Fibroblast of skin of left quadriceps (primary cell): ENCODE measurements at places on chromosomes 7 and 10.

DNA sequence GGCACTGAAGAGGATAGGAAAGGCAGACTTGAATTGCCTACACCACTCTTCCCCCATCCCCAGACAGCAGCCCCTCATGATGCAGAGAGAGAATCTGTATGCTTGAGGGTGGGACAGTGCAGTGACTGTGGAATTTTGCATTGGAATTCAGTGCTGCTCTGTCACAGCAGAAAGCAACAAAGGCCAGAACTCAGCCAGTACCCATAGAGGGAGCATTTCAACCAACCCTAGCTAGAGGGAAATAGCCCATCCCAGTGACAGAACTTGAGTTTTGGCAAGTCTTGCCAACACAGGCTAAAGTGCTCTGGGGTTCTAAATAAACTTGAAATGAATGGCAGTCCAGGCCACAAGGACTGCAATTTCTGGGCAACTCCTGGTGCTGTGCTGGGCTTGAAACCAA is 80.4 kb downstream of the TES start:
- DNase-seq = no peak

DNA sequence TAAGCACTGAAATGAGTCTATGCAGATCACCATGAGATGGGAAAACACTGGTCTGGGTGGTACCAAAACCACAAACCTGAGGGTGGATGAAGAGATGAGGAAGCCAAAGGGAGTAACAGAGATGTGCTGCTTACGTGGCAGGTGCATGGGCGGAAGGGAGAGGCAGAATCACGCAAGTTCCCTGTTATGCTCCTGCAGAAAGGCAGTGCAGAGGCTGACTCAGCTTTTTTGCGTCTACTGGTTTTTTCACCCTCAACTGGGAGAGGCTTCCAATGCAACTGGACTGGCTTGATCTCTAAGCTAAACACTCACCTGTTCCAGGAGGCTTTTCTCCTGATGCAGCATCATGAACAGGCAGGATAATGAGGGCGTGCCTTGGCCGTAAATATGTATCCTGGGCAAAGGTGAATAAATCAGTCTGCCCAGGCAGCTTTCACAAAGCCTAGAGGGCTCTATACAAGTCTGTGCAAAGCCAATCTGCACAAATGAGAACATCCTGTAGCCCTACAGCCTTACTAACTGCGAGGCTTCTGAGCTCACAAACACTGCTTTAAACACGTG is 95.4 kb upstream of the AFAP1L2 start:
- no peak for DNase-seq

- no peak for DNase-seq
These were observed 227.2 kb downstream of the RELN start for GRCh38 chr7:103762065-103762760.

DNA sequence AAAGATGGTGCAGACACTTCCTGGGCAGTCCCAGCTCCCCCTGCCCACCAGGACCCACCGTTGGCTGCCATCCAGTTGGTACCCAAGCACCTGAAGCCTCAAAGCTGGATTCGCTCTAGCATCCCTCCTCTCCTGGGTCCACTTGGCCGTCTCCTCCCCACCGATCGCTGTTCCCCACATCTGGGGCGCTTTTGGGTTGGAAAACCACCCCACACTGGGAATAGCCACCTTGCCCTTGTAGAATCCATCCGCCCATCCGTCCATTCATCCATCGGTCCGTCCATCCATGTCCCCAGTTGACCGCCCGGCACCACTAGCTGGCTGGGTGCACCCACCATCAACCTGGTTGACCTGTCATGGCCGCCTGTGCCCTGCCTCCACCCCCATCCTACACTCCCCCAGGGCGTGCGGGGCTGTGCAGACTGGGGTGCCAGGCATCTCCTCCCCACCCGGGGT is 14.5 kb upstream of the LIMK1 start:
- DNase-seq = no peak

DNA sequence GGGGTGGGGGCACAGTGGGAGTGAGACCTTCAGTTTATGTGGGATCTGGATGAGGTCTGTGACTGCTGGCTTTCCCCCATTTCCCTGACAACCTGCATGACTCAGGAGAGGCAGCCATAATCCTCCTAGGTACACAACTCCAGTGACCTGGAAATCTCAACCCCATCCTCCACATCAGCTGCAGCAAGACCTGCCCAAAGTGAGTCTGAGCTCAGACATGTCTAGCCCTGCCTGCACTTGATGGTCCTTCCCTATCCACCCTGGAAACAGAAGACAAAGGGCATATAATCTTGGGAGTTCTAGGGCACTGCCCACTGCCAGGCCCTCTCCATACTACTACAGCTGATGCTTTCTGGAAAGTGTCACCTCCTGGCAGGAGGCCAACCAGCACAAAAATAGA is 75.6 kb downstream of the GRM8 start:
- no peak for DNase-seq
